ENCODE measurements at places on chromosomes 11 and 22. TPM values are rescaled to one million over a fixed set of nuclear protein-coding genes. Genes with fewer than 3 reads are reported as not detected.
A peak's percentile ranks its signal among the peaks of the same experiment; 100 is the strongest.

DNA sequence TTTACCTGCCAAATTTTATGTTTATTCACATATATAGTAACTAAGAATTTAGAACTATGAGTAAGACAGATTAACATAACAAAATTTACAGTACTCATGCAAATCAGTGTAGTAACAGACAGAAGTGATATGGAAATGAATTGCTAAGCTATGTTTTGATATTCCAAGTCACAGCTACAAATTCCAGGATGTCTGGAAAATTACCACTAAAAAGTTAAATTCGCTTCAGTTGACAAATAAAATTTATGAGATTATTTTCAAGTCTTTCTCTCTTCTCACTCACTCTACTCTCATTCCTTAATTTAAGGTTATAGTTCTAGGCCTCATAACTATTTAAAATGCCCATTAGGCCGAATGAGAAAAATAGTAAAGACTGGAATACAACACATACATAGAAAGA lies 18.1 kb downstream of the XKR3 start:
- DNase-seq, result no peak

DNA sequence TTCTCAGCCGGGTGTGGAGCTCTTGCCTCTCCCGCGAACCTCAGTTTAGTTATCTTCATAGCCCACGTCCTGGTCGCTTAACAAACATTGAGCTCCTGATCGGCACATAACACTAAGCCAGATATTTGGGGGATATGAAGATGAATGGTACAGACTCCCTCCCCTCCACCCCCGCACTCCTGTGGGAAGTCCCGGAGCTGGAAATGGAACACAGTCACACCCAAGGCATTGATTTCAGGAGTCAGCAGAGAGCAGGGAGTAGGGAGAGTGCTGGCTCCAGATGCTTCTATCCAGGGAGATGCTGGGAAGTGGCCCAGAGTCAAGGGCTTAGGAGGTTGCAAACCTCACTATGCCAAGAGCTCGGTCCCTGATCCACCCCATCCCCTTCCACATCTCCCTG lies 26.1 kb upstream of the CABP7 start:
- DNase-seq, result no peak

- no peak for DNase-seq
Measured at GRCh38 chr11:122743097-122743741, 87.7 kb downstream of the UBASH3B start.

Gene IGF2
- polyA plus RNA-seq, result not detected

Gene RBMXL2
- polyA plus RNA-seq, result 0.19 TPM

DNA sequence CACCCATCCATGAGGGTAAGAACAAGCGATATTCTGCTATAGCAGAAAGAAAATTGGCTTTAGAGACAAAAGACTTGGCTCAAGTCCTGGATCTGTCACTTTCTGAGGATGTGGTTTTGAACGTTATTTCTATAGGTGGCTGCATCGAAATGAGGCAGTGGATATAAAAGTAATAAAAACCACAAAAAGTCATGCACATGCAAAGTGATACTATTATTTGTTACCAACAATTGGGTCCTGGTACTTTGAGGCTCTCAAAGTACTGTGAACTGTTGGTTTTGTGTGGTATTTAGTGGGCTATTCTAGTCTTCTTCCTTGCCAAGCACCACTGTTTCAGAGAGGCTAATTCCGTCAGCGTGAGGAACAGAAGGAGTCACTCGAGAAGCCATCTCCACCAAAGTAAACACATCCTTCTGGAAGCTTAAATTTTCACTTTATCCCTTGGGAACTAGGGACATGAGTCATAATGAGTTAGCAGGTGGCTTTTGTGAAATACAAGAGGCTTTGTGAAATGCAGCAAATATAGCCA lies 13.1 kb downstream of the UBASH3B start:
- no peak for DNase-seq

GRCh38 chr22:42357221-42357620 lies 75.0 kb downstream of the NFAM1 start:
- DNase-seq, result no peak

DNA sequence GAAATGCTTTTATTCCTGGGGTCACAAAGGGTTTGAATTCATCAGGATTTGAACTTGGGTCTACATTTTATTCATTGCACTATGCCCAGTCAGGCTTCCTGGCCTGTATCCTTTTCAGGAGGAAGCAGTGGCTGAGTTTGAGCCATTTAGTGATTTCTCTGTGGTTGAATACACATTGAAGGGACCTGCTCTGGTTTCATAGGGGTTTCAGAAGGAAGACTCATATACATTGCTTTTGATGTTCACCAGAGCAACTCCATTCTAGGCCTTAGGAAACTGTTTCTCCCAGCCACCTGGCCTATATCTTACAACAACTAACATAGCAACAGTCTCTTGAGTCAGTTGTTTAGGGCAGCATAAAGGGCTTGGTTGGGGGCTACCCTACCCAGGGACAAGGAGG lies 165.7 kb downstream of the INSC start:
- no peak for DNase-seq

Gene OR6A2
- polyA plus RNA-seq, result 0.05 TPM

DNA sequence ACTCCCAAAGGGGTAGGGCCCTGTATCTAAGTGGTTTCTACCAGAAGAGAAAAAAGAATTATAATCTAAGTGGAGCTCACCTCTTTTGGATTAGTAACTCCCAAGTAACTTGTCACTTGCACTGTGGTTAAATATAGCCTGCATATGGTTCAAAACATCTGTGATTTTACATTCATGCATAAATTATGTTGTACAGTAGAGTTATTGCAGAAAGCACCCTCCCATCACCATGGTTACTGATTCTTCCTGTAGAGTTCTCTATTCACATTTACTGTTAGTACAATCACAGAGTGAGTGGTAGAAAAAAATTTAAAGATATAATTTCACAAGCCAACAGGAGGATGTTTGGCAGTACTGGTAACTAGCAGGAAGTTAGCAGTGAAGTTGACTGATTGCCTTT lies 80.4 kb downstream of the LRRC4C start:
- DNase-seq, result no peak

DNA sequence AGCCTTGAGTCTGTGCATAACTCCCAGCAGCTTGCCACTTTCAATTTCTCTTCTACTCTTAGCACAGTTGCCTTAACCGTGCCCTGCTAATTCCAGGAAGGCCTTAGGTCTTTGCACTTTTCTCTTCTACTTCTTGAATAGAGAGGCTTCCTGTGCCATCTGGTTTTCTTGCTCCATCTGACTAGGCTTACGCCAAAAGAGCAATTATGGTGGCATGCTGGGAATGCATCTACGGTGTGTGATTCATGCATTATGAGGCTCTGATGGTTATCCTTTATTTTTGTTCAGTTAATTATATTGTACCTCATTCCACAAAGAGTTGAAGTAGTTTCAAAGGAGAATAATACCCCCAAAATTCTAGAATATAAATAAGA lies 29.4 kb downstream of the SIK2 start:
- no peak for DNase-seq

DNA sequence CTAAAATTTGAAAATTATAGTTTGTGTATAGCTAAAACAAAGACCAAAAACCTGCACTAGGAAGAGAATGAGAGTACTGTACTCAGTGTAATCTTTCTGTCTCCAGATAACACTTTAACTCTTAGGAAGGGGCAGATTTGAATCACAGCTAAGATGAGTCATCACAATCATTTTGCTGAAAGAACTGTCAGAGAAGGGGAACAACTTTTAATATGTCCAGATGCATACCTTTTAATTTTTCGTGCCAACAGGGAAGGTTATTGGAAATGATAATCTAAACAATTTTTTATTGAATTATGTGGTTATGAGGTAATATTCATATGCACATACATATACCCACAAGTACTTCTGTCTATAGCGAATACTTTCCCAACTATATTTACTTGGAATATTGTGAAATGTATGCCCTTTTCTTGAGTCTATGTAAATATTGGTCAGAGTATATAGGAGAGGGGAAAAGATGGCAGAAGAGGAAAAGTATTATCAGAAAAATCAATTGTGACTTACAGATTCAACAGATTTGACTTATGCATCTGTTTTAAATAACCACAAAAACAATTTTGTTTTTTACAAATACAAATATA lies 51.1 kb upstream of the MUC15 start:
- DNase-seq, result no peak

Gene SHANK2
- not detected for polyA plus RNA-seq

DNA sequence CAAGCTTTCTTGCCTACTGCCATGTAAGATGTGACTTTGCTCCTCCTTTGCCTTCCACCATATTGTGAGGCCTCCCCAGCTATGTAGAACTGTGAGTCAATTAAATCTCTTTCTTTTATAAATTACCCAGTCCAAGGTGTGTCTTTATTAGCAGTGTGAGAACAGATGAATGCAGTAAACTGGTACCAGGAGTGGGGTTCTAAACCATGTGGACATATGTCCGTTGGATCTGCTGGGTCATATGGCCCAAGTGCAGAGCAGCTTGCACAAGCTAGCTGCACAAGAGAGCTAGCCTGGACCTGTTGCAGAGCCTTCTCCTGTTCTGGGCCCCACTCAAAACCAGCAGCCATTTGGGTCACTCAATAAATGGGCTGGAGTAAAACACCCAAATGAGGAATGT lies 177.1 kb downstream of the HIPK3 start:
- no peak for DNase-seq

DNA sequence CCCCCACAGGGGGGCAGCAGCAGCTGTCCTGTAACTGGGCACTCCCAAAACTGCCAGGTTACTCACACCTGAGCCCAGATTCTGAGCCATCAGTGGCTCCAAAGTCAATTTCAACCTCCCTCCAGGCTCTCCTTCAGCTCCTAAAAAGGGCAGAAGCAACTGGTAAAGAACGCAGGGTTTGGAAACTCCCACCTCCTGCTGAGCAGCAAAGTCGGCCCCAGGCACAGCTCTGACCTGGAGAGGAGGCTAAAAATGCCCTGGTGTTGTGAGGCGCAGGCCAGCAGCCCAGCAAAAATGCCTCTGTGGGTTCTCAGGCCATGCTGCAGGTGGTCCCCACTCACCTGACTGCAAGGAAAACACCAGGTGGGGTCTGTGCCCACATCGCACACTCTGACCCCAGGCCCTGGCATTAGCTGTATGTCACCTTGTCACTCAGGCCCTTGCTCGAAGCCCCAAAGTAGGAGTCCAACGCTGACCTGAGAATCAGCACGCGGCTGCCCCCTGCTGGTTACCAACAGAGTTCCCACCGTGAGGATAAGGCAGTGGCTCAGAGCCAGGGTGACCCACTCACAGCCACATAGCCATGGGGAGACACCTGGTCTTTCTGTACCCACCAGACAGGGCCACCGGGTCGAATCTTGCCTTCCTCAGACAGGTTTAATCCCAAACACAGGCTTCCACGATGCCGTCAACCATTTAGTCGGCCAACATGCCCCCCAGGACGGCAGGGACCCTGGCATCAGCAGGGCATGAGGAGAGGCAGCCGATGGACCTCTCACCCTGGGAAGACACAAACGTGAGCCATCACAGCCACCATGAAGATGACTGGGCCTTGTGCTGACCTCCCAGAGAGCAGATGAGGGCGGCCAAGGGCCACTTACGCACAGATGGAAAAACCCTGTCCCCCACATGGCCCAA lies 11.1 kb downstream of the POLR3H start:
- peak; percentile 81 for DNase-seq

- DNase-seq, result no peak
Measured at GRCh38 chr11:8276528-8276927, 12.8 kb upstream of the LMO1 start.

GRCh38 chr11:69874178-69874983 lies 55.2 kb upstream of the FGF3 start:
- DNase-seq, result no peak

Gene CARD10
- 5.8 TPM for polyA plus RNA-seq

Gene PACSIN3
- 14.5 TPM for polyA plus RNA-seq

DNA sequence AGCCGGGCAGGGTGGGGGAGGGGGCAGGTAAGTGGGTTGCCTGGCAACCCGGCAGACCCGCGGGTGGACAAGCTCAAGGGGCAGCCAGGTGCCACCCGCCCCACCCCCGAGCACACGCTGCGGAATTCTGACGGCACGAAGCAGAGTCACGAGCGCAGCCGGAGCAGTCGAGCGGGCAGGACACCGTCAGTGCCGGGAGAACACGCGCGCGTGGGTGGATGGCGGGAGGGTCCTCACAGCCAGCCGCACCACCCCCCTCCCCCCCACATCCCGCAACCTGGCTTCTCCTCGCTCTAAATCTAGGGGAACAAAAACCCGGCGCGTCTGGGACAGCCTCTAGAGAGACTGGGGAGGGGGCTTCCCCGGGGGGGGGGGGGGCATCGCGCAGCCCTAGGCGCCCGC lies 133.1 kb upstream of the HSD17B12 start:
- DNase-seq, result no peak

DNA sequence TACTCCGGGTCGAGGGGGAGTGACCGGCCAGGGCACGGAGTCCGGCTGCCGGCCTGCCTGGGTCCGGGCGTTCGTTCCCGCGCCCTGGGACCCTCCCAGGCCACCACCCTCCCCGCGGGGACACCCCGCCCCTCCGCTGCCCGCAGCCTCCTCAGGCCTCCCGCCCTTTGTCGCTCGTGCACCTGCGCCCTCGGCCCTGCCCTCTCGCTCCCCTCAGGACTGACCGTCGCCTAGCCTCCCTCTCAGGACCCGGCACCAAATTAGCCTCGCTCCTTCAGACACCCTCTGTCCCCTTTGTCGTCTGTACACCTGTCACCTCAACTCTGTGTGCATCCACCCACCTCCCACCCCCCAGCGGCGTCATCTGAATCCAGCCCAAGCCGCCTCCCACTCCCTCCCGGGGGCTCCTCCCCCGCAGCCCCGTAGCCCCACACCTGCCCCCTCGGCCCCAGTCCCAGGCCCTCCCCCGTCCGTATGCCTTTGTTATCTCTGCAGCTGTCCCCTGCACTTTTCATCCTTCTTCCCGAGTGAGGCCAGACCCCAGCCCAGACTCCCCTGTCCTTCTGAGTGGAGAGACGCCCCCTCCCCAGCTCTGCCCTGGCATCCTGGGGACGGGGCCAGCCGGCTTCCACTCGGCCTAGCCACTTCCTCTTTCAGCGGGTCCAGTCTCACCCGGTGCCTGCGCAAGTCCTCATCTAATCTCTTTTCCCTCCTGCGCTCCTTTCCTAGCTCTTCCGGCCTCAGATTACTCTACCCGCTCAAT lies 643 bp downstream of the TIGD3 start:
- DNase-seq, result peak; percentile 83

DNA sequence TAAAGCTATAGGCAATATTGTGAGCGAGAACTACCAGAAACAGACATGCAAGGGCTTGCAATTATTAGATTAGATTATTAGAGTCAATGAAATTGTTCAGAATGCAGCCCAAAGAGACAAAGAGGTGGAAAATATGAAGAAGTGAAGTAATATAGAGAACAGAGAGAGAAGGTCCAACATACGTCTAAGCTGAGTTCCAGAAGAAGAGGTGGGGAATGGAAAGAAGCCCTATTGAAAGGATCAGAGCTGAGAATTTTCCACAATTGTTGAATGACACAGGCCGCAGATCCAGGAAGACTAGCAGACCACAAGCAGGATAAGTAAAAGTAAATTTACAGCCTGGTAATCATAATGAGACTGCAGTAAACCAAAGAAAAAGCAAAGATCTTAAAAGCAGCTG lies 93.2 kb downstream of the EXT2 start:
- no peak for DNase-seq

Gene ADAMTS15
- polyA plus RNA-seq, result not detected

- DNase-seq, result no peak
Measured at GRCh38 chr11:17923217-17923616, 89.6 kb downstream of the SERGEF start.

GRCh38 chr11:75939992-75940391 lies 125.0 kb downstream of the UVRAG start:
- no peak for DNase-seq

Gene TMEM184B
- 14.1 TPM for polyA plus RNA-seq

Data from K562 (cell line).